ENCODE measurements at places on chromosomes 13 and 19.

GRCh38 chr19:16012552-16012951, 63.7 kb upstream of the TPM4 start:
- H3K36me3 ChIP-seq: no peaks in the 10 kb centered on the region
- H3K4me1 ChIP-seq: no peaks in the 10 kb centered on the region
- no peak for DNase-seq
- H3K27me3 ChIP-seq: no peaks in the 10 kb centered on the region
- H3K27ac ChIP-seq: no peak overlapping the region
- no peak overlapping the region for H3K4me3 ChIP-seq

- H3K27ac ChIP-seq: peak overlapping the region; percentile 74
- peaks cover 8% of the 10 kb centered on the region for H3K4me1 ChIP-seq
Measured at GRCh38 chr13:44848920-44849676, 140.2 kb downstream of the NUFIP1 start.

DNA sequence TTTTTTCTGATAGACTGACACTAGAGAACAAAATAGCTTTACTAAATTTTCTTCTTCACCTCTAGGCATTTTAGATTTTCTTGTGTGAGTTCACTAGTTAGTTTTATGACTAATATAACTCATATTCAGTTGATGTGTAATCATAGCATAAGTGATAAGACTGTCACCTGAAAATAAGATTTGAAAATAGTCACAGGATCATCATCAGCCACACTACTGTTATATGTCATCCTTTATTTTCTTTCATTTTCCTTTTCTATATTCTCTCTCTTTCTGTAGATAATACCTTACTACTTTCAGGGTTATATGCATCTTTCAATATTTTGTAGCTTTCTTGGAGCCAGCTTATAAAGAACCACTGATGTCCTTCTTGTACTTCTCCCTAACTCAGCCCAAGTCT, 292.6 kb downstream of the TDRD3 start:
- no peaks in the 10 kb centered on the region for H3K4me1 ChIP-seq
- no peak for DNase-seq
- no peaks in the 10 kb centered on the region for H3K36me3 ChIP-seq
- H3K27me3 ChIP-seq: no peaks in the 10 kb centered on the region

DNA sequence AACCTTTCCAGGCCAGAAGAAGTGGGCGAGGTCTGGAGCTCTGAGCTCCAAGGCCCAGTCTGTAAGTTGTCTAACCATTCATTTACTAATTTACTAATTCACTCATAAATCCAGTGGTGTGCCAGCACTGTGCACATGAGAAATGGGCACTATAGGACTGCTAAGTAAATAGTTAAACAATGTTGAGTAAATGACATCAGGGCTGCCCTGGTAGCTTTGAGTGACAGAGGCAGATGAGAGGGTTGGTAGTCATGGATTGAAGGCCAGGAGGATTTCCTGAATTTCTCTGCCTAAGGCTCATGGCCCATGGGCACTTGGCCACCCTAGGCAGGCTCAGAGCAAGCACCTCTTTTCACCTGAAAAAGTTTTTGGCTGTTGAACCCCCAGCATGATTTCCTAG, 216.9 kb upstream of the RXFP2 start:
- H3K27ac ChIP-seq: no peak overlapping the region
- H3K4me3 ChIP-seq: no peak overlapping the region
- H3K27me3 ChIP-seq: no peaks in the 10 kb centered on the region
- no peaks in the 10 kb centered on the region for H3K36me3 ChIP-seq
- DNase-seq: no peak
